ENCODE measurements at places on chromosomes 7 and 10. TPM values are rescaled to one million over a fixed set of nuclear protein-coding genes. Genes with fewer than 3 reads are reported as not detected.

The HYAL4 gene
- total RNA-seq: not detected

- no peak for DNase-seq
- no peaks in the 10 kb centered on the region for H3K36me3 ChIP-seq
- H3K4me3 ChIP-seq: no peak overlapping the region
Observed at GRCh38 chr10:61785473-61786105, 115.9 kb upstream of the ARID5B start.

GRCh38 chr7:25553580-25554291, 325.4 kb upstream of the NPVF start:
- DNase-seq: no peak
- no peaks in the 10 kb centered on the region for H3K36me3 ChIP-seq
- H3K27me3 ChIP-seq: no peaks in the 10 kb centered on the region
- H3K4me1 ChIP-seq: no peaks in the 10 kb centered on the region
- H3K27ac ChIP-seq: no peak overlapping the region

GRCh38 chr7:139032473-139032872, 3.4 kb downstream of the ZC3HAV1L start:
- no peaks in the 10 kb centered on the region for H3K4me1 ChIP-seq
- H3K4me3 ChIP-seq: no peak overlapping the region
- DNase-seq: no peak
- H3K27ac ChIP-seq: no peak overlapping the region
- H3K27me3 ChIP-seq: no peaks in the 10 kb centered on the region

GRCh38 chr7:148670807-148671206, 27.9 kb upstream of the CUL1 start:
- no peaks in the 10 kb centered on the region for H3K27me3 ChIP-seq
- no peak overlapping the region for H3K4me3 ChIP-seq
- no peaks in the 10 kb centered on the region for H3K36me3 ChIP-seq
- no peak for DNase-seq

- H3K27ac ChIP-seq: no peak overlapping the region
- no peaks in the 10 kb centered on the region for H3K27me3 ChIP-seq
- no peaks in the 10 kb centered on the region for H3K4me1 ChIP-seq
- H3K36me3 ChIP-seq: no peaks in the 10 kb centered on the region
- DNase-seq: no peak
- H3K4me3 ChIP-seq: no peak overlapping the region
Observed at GRCh38 chr7:135486261-135486920, 23.5 kb downstream of the CNOT4 start.

- H3K36me3 ChIP-seq: no peaks in the 10 kb centered on the region
- H3K27me3 ChIP-seq: no peaks in the 10 kb centered on the region
- DNase-seq: no peak
- H3K4me3 ChIP-seq: no peak overlapping the region
- H3K4me1 ChIP-seq: peaks cover 22% of the 10 kb centered on the region
Observed at GRCh38 chr10:125062914-125063230, 97.5 kb downstream of the CTBP2 start.

GRCh38 chr7:42831718-42832522, 80.0 kb downstream of the C7orf25 start:
- H3K27ac ChIP-seq: no peak overlapping the region
- no peak overlapping the region for H3K4me3 ChIP-seq
- H3K27me3 ChIP-seq: no peaks in the 10 kb centered on the region
- peak; percentile 42 for DNase-seq
- H3K36me3 ChIP-seq: no peaks in the 10 kb centered on the region

- H3K27me3 ChIP-seq: no peaks in the 10 kb centered on the region
- H3K4me1 ChIP-seq: no peaks in the 10 kb centered on the region
- H3K36me3 ChIP-seq: no peaks in the 10 kb centered on the region
- H3K4me3 ChIP-seq: no peak overlapping the region
- no peak overlapping the region for H3K27ac ChIP-seq
Observed at GRCh38 chr10:84265418-84265817, 20.6 kb downstream of the RGR start.
